ENCODE measurements at places on chromosomes 2 and 18.

GRCh38 chr2:207835805-207836204 lies 66.1 kb upstream of the FZD5 start:
- DNase-seq = no peak

- peak; percentile 5 for DNase-seq
Observed at GRCh38 chr2:240433973-240434727, 1.3 kb upstream of the GPC1 start.

- DNase-seq = peak; percentile 29
Observed at GRCh38 chr2:174603280-174603679, 5.7 kb upstream of the WIPF1 start.

- no peak for DNase-seq
Observed at GRCh38 chr18:72086421-72086820, 457.7 kb downstream of the CBLN2 start.

DNA sequence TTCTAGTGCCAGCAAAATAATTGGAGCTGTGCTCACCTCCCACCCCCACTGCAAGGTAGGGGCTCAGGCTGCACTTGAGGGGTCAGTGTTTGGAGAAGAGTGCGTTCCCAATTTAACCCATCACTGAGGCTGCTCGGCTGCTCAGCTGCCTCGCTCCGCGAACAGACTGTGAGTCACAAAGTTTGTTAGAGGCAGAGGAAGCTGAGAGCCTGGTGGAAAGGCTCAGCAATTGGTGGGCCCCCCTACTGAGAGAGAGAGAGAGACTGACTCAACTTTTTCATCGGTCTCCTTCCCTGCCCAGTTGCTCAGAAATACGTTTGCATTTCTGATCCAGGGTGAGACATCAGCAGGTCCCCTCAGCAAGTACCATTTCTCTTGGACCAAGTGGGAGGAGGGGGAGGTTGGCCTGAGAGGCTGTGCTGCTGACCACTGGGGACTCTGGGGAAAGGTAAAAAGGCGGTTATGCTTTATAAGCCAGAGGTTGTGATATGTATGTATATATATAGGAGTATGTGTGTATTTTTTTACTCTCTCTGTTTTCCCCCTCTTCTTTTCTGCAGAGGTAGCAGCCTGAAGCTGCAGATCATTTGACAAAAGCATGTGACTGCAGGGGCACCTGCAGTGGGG lies 1.5 kb downstream of the EFR3B start:
- DNase-seq = peak; percentile 40

- peak; percentile 15 for DNase-seq
Observed at GRCh38 chr2:224357098-224357901, 44.6 kb downstream of the FAM124B start.

- no peak for DNase-seq
Observed at GRCh38 chr2:240963868-240964703, 34.3 kb upstream of the SNED1 start.

- no peak for DNase-seq
Observed at GRCh38 chr2:162932416-162932815, 93.8 kb upstream of the KCNH7 start.

- DNase-seq = no peak
Observed at GRCh38 chr2:128361376-128362131, 42.9 kb upstream of the HS6ST1 start.

Data from stimulated activated CD8-positive, alpha-beta memory T cell treated with anti-CD3 and anti-CD28 coated beads, Interleukin-7, amount 100 ng/mL, for 4 hours (primary cell).